ENCODE measurements at places on chromosomes 4 and X.

GRCh38 chr4:26267087-26267486 is 53.7 kb upstream of the RBPJ start:
- DNase-seq: no peak

DNA sequence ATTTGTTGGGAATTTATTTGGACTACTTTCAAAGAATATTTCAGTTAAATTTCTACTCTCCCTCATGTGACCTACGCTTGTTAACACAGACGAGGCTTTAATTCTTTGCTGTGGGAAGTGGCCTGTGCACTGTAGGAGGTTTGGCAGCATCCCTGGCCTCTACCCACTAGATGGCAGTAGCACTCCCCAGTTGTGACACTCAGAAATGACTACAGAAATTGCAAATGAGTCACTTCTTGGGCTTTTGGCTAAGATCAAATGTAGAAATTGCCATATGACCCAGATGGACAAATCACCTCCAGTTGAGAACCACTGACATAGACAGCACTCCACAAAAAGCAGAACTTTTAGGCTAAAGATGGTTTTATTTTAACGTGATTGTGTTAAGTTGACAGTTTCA is 22.1 kb downstream of the PIR start:
- peak; percentile 66 for DNase-seq

- no peak for DNase-seq
Observed at GRCh38 chr4:88189418-88189738, 30.9 kb upstream of the ABCG2 start.

DNA sequence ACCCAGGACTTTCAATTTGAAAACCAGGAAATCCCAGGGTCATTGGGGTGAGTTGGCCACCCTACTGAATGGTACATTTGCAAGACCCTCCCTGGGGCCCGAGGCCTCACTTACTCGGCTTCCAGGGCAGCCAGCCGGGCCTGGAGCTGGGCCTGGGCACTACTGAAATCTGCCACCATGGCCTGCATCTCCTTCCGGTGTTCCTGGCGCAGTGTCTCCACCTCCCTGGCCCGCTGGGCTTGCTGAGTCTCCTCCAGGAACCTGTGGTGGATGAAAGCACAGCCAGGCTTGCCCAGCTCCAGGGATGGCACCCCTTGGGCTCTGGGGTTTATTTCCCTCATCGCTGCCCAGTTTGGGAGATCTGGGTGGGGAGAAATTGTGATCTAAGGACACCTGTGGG is 24.7 kb downstream of the MED28 start:
- DNase-seq: no peak

- DNase-seq: no peak
Observed at GRCh38 chrX:149504226-149504914, 736 bp downstream of the IDS start.

- DNase-seq: peak; percentile 21
Observed at GRCh38 chr4:73067971-73068394, 1.5 kb downstream of the COX18 start.

DNA sequence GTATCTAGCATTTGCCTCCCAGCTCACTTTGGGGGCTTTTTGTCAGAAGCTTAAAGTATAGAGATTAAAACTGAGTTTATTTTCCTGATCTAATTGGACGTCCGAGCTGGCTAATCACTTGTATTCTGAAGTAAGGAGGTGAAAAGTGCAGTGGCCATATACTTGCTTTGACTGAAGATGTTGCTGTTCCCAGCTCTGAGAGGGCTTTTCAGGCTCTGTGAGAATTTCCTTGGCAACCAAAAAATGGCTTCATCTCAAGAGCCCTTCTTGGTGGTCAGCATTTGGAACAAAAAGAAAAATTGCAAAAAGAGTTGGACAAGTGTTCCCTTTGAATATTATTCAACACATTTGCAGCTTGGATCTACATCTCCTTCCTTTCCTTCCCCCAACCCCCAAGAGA is 67.0 kb downstream of the SLC4A4 start:
- no peak for DNase-seq

- DNase-seq: no peak
Observed at GRCh38 chr4:3529363-3529762, 2.9 kb downstream of the LRPAP1 start.

DNA sequence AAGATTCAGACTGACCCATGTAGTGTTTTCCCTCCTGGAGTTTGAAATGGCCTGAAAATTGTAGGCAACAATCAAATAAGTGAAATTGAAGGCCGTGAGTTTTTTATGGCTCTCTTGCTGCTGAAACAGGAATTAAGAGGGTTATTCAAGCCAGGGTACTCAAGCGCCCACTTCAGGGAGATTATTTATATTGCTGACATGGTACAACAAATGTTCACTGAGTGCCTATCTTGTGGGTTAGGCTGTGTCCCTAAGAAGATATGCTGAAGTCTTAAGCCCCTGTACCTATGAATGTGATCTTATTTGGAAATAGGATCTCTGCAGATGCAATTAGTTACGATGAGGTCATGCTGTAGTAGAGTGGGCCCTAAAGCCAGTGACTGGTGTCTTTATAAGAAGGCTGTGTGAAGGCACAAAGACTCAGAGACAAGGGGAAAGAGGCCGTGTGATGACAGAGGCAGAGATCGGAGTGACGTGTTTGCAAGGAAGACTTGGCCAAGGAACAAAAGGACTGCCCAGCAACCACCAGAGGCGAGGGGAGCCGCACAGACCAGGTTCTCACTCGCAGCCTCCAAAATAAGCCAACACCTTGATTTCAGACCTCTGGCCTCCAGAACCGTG is 72.9 kb downstream of the MED28 start:
- DNase-seq: no peak

DNA sequence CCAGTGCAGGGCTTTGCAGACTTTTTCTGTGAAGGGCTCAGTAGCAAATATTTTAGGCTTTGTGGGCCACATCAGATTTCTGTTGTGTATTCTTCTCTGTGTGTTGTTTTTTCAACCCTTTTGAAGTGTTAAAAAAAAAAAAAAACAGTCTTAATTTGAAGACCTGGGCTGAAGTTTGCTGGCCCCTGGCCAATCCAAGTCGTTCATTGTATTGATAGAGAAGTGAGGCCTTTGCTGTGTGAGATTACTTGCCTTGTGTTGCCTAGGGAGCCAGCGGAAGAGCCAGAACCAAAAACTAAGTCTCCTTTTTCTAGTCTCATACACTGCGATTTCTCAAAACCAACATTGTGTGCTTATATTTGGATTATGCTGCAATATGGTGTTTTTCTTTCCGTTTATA is 46.9 kb downstream of the MTM1 start:
- no peak for DNase-seq

DNA sequence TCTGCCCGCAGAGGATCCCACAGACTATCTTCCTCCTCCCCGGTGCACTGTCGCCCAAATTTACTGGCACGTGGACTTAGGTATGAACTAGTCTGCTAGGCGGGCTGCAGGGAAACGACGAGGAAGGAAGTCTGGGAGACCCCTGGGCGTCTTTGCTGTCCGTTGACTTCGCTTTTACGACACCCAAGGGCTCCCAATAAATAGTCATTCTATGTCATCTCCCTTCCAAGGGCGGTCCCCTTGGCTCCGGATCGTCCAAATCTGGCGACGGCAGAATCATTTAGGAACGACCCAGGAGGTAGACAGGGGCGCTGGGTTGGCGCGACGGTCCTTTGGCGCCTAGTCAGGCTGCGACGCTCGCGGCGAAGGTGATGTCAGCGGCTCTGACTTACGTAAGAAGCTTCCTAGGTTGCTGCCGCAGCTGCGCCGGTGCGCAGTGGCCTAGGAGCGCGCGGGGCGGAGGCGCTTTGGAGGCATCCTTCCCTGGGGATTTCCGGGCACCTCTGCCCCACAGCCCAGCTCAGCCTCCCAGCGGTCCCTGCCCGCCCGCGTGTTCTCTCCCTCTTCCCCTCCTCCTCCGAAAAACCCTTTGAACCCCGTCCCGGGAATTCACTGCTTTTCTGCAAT is 2.2 kb downstream of the NHS start:
- no peak for DNase-seq

DNA sequence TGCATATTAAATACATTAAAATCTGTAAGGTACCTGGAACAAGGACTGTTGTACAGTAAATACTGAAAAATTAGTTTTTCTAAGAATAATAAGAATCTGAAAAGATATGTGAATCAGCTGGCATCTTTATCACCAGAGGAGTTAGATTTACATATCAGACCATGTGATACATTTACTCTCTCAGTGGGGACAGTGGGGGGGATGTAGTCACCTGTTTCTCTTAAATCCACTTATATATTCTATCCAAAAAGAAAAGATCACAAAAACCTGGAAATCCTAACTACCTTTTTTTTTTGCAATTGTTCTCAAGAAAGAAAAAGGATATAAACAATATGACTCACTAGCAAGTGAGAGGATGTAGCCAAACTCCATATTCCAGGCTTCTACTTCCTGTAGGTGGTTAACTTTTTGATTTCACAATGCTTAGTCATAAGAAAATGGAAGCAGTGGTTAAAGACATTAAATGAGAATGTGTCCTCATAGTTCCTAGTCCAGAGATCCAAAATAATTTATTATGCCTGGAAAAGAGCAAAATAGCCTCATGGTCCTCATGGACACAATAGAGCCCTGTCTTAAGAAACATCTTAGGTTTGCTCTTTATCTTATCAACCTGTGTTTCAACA is 22.5 kb upstream of the MYOZ2 start:
- peak; percentile 96 for DNase-seq

GRCh38 chr4:183758758-183759447 is 99.8 kb downstream of the TRAPPC11 start:
- no peak for DNase-seq

Measured in iris pigment epithelial cell (primary cell).